ENCODE measurements at places on chromosomes 2 and 18.

DNA sequence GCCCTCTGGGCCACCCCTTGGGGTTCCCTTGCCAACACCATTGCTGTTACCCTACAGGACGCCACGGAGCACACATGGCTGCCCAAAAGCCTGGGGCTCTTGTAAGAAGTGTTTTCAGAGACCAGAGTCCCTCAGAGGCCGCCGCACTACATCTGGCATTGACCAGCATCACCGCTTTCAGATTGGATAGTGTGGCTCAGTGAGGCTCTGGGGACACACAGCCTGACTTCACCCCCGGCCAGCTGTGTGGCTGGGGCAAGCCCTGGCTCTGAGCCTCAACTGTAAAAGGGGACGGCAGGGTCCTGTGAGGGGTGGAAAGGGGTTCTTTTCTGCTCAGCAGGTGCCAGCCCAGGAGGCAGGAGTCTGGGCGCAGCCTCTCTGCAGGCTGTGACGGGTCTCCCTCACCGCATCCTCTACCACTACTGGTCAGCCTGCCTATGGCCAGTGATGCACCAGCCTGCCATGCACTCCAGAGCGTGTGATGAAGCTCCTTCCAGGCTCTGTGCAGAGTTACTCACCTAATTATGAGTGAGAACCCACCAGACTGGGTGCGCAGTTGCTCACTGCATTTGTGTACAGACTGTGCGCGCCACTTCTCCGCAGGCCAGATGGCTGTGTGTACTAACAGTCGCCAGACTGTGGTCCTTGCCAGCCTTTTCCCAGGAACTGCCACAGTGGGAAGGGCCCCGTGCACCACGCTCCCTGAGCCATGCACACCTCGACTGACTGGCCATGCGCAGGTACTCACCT lies 10.7 kb upstream of the OTOF start:
- no peak for DNase-seq

DNA sequence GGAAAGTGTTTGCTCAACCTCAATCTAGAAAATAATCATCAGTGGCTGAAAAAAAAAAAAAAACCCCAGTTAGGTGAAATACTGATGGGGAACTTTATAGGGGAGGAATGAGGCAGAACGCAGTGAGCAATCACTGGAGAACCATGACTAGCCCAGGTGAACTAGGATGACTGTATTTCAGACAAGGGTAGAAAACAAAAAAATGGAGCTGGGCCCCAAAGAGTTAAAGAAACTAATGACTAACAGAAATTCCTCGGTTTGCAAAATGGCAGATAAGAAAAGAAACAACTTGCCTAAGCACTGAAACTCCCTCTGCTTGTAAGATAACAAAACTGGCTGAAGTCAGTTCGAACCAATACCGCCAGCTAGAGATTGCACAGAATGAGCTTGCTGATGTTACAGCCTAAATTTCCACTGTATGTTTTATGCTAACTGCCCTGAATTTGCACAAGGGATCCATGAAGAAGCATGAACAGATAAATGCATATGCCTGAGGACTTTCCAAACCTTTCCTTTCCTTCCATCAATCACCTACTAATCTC lies 245.9 kb downstream of the METTL4 start:
- DNase-seq: no peak

GRCh38 chr2:122210898-122211856 lies 455.7 kb downstream of the TSN start:
- no peak for DNase-seq

- no peak for DNase-seq
These were observed 839.6 kb upstream of the ZEB2 start for GRCh38 chr2:145359561-145359960.
